CD8-positive, alpha-beta memory T cell (primary cell): ENCODE measurements at places on chromosomes 7 and 10. TPM values are rescaled to one million over a fixed set of nuclear protein-coding genes. Genes with fewer than 3 reads are reported as not detected.

Gene VAX1
- not detected for total RNA-seq

- H3K27ac ChIP-seq = no peak overlapping the region
- H3K4me3 ChIP-seq = no peak overlapping the region
- no peaks in the 10 kb centered on the region for H3K36me3 ChIP-seq
- H3K27me3 ChIP-seq = no peaks in the 10 kb centered on the region
- H3K4me1 ChIP-seq = no peaks in the 10 kb centered on the region
Measured at GRCh38 chr10:9188022-9188810, 1133.7 kb downstream of the GATA3 start.

Gene CHCHD2
- total RNA-seq = 599 TPM

DNA sequence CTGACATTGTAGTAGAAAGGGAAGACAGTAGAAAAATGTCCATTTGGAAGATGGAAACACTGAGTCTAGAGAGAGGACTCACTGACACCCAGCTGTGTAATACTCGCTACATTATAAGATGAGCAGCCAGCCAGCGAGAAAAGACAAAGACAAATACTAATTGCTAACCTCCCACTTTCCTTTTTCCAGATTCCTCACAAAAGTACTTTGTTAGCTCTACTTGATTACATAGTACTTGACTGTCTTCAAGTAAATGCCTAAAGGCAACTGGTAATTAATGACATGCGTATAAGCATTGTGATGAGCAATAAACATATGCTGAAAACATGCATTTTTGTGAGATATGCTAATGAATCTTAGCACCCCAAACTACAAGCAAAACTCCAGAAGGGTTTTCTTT is 363.1 kb downstream of the GPAM start:
- H3K27ac ChIP-seq = no peak overlapping the region
- H3K27me3 ChIP-seq = no peaks in the 10 kb centered on the region
- no peaks in the 10 kb centered on the region for H3K4me1 ChIP-seq
- no peak for DNase-seq

Gene CPXM2
- total RNA-seq = not detected

GRCh38 chr10:78327778-78328591 is 294.3 kb downstream of the RPS24 start:
- no peaks in the 10 kb centered on the region for H3K36me3 ChIP-seq
- no peaks in the 10 kb centered on the region for H3K4me1 ChIP-seq
- no peak overlapping the region for H3K4me3 ChIP-seq
- H3K27ac ChIP-seq = no peak overlapping the region
- no peak for DNase-seq
- H3K27me3 ChIP-seq = no peaks in the 10 kb centered on the region

GRCh38 chr7:69843653-69844052 is 245.4 kb downstream of the AUTS2 start:
- H3K4me3 ChIP-seq = no peak overlapping the region
- no peak overlapping the region for H3K27ac ChIP-seq
- no peaks in the 10 kb centered on the region for H3K36me3 ChIP-seq
- no peak for DNase-seq

Gene KCND2
- total RNA-seq = not detected

GRCh38 chr10:86657396-86658011 is 3.2 kb downstream of the OPN4 start:
- H3K36me3 ChIP-seq = no peaks in the 10 kb centered on the region
- H3K4me1 ChIP-seq = no peaks in the 10 kb centered on the region
- no peak for DNase-seq
- no peaks in the 10 kb centered on the region for H3K27me3 ChIP-seq
- H3K4me3 ChIP-seq = no peak overlapping the region
- no peak overlapping the region for H3K27ac ChIP-seq

Gene CPVL
- 1.0 TPM for total RNA-seq

DNA sequence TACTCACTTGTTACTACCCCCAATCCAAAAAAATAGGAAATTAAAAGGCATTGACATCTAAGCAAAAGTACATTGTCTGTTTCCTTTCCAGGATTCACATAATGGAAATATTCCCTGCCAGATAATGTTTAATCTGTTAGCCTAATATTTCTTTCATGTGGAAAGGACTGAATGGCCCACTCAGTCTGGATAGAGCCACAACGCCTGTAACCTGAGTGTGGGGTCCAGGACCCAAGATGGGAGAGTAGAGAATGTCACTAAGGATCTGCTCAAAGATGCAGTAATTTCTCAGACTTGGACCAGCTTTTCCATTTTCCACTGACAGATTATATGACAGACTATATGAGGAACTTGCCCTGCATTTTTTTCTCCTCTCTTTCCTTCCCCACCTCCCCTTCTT is 1088.9 kb downstream of the KCNMA1 start:
- no peaks in the 10 kb centered on the region for H3K4me1 ChIP-seq
- no peak overlapping the region for H3K4me3 ChIP-seq
- DNase-seq = no peak
- no peak overlapping the region for H3K27ac ChIP-seq

Gene DGKI
- total RNA-seq = 1.4 TPM

Gene SPDYE2
- not detected for total RNA-seq

DNA sequence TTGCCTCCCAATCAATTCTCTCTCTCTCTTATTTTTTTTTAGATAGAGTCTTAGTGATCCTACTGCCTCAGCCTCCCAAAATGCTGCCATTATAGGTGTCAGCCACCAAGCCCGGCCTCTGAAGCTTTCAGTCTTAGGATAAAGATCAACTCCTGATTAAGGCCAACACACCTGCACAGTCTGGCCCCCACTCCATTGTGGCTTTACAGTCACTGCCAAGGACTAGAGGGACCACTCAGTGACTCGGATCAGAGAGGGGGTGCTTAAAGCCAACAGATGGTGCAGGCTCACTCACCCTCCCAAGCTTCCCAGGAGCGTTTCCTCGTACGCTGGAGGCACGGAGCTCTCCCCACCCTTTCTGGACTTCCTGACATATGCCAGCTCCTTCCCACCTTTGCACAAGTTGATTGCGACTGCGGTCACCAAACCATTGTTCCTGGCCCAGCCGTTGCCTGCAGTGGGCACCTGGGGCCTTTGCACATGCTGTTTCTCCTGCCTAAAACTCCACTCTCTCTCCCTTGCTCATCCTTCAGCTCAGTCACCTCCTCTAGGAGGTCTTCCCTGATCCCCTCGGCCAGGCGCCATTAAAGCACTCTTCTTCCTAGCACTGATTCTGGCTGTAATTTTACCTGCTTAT is 1.7 kb upstream of the CDH23 start:
- peaks cover 8% of the 10 kb centered on the region for H3K4me1 ChIP-seq
- H3K4me3 ChIP-seq = no peak overlapping the region
- peaks cover 32% of the 10 kb centered on the region for H3K27me3 ChIP-seq
